Activated T-helper 17 cell treated with anti-CD3 and anti-CD28 coated beads, Interleukin-2, amount 50 U/mL, for 72 hours (primary cell): ENCODE measurements at places on chromosomes 3 and 15.
A peak's percentile ranks its signal among the peaks of the same experiment; 100 is the strongest.

DNA sequence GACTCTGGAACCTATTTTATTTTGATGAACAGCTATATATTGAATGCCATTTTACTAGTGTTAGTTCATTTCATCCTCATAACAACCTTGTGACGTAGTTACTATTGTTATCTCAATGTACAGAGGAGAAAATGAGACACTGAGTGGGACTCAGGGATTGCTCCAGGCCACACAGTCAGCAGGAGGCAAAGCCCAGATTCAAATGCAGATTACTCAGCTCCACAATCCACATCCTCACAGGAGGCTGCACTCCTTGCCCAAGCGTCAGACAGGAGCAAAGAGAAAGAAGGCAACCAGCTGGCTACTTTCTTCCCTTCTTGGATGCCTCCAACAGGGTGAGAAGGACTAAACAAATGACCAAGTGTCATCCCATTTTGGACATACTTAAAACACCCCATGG, 92.0 kb upstream of the CCDC54 start:
- no peak overlapping the region for H3K27ac ChIP-seq
- no peaks in the 10 kb centered on the region for H3K36me3 ChIP-seq
- H3K4me3 ChIP-seq, result no peak overlapping the region
- peaks cover 3% of the 10 kb centered on the region for H3K27me3 ChIP-seq
- no peaks in the 10 kb centered on the region for H3K4me1 ChIP-seq
- no peak for ATAC-seq

- ATAC-seq, result peak; percentile 67
- H3K27me3 ChIP-seq, result no peaks in the 10 kb centered on the region
- peaks cover 43% of the 10 kb centered on the region for H3K4me1 ChIP-seq
- H3K27ac ChIP-seq, result peak overlapping the region; percentile 100
Measured at GRCh38 chr15:50353251-50353974, 1.6 kb downstream of the GABPB1 start.

- no peak for ATAC-seq
- no peak overlapping the region for H3K4me3 ChIP-seq
- H3K27me3 ChIP-seq, result no peaks in the 10 kb centered on the region
- no peak overlapping the region for H3K27ac ChIP-seq
- H3K36me3 ChIP-seq, result no peaks in the 10 kb centered on the region
- H3K4me1 ChIP-seq, result no peaks in the 10 kb centered on the region
Measured at GRCh38 chr15:82306791-82307713, 42.2 kb downstream of the GOLGA6L10 start.

- no peaks in the 10 kb centered on the region for H3K36me3 ChIP-seq
- H3K27ac ChIP-seq, result no peak overlapping the region
- no peaks in the 10 kb centered on the region for H3K27me3 ChIP-seq
- ATAC-seq, result no peak
Measured at GRCh38 chr3:36060950-36061349, 319.4 kb upstream of the STAC start.

DNA sequence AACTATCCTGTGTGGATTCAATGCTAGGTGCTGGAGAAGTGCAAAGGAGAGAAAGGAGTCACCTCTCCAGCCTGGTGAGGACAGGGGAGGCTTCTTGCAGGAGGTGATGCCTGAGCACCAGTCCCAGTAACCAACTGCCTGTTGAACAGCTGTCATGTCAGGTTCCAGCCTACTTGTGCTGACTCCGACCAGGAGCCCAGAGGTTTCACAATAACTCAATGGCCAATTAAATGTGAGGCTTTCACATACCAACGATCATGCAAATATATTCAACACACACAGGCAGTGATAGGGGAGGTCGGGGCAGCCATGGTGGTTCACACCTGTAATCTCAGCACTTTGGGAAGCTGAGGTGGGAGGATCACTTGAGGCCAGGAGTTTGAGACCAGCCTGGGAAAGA, 7.7 kb downstream of the SORD start:
- peaks cover 4% of the 10 kb centered on the region for H3K36me3 ChIP-seq
- H3K4me3 ChIP-seq, result no peak overlapping the region
- no peaks in the 10 kb centered on the region for H3K27me3 ChIP-seq
- no peaks in the 10 kb centered on the region for H3K4me1 ChIP-seq

DNA sequence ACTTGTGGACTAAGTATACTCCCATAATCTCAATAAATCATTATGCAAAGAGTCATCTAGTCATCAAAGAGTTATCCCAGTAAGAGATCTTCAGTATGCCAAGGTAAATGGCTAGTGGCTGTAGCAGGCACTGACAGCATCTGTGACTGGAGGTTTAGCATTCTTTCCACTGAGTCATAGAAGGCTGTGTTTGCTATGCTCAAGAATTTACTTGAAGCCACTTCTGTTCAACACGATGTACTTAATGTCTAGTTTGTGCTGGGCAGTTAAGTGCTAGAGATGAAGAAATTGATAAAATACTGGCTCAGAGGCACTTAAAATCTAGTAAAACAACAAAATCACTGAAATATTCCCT, 13.0 kb downstream of the ZBED2 start:
- H3K4me3 ChIP-seq, result peak overlapping the region; percentile 52
- peaks cover 66% of the 10 kb centered on the region for H3K4me1 ChIP-seq
- H3K27ac ChIP-seq, result peak overlapping the region; percentile 74
- H3K36me3 ChIP-seq, result peaks cover 97% of the 10 kb centered on the region
- ATAC-seq, result peak; percentile 78

GRCh38 chr3:149879872-149880271, 66.9 kb downstream of the RNF13 start:
- H3K36me3 ChIP-seq, result peaks cover 8% of the 10 kb centered on the region
- H3K4me1 ChIP-seq, result peaks cover 9% of the 10 kb centered on the region
- no peak overlapping the region for H3K27ac ChIP-seq
- no peaks in the 10 kb centered on the region for H3K27me3 ChIP-seq
- H3K4me3 ChIP-seq, result no peak overlapping the region
- ATAC-seq, result no peak

GRCh38 chr3:74624301-74624700, 9.8 kb upstream of the CNTN3 start:
- H3K4me1 ChIP-seq, result no peaks in the 10 kb centered on the region
- ATAC-seq, result no peak
- no peak overlapping the region for H3K4me3 ChIP-seq
- no peaks in the 10 kb centered on the region for H3K36me3 ChIP-seq
- no peaks in the 10 kb centered on the region for H3K27me3 ChIP-seq
- no peak overlapping the region for H3K27ac ChIP-seq

DNA sequence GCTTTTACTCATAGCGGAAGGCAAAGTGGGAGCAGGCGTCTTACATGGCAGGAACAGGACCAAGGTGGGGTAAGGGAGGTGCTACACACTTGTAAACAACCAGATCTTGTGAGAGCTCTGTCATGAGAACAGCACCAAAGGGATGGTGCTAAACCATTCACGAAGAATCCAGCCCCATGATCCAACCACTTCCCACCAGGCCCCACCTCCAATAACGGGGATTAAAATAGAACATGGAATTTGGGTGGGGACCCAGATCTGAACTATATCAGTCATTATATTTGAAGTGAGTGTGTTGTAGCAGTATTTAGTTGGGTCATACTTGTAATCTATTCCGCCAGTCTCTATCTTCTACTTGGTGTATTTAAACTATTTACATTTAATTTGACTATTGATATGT, 190.9 kb downstream of the RPLP1 start:
- H3K27me3 ChIP-seq, result no peaks in the 10 kb centered on the region
- H3K36me3 ChIP-seq, result no peaks in the 10 kb centered on the region
- no peak for ATAC-seq
- H3K4me3 ChIP-seq, result no peak overlapping the region

GRCh38 chr3:10738688-10739372, 77.2 kb upstream of the SLC6A11 start:
- ATAC-seq, result peak; percentile 69
- H3K4me3 ChIP-seq, result peak overlapping the region; percentile 24
- H3K27ac ChIP-seq, result no peak overlapping the region
- no peaks in the 10 kb centered on the region for H3K36me3 ChIP-seq

DNA sequence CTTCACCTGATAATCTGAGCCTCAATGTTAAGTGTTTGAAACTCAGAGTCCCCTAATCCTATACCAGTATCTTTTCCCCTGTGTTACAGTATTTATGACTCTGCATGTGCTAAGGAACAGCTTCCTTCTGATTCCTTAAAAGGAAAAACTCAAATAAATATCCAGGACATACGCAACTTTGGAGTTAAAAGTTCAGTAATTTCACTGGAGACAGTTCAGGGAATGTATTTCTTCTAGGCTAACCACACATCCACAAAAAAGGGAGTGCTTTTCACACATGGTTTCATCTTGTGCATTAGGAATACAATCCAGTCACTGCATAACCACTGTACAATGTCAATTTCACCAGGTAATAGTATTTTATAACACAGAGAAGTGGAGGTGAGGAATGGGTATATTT, 31.0 kb downstream of the PGBD4 start:
- no peaks in the 10 kb centered on the region for H3K4me1 ChIP-seq
- no peak overlapping the region for H3K27ac ChIP-seq
- ATAC-seq, result no peak
- no peaks in the 10 kb centered on the region for H3K27me3 ChIP-seq
- peaks cover 2% of the 10 kb centered on the region for H3K36me3 ChIP-seq

- H3K4me3 ChIP-seq, result no peak overlapping the region
- no peak for ATAC-seq
- no peaks in the 10 kb centered on the region for H3K4me1 ChIP-seq
- H3K27ac ChIP-seq, result no peak overlapping the region
- H3K36me3 ChIP-seq, result no peaks in the 10 kb centered on the region
- no peaks in the 10 kb centered on the region for H3K27me3 ChIP-seq
Measured at GRCh38 chr3:111519178-111519855, 22.7 kb upstream of the CD96 start.

- no peaks in the 10 kb centered on the region for H3K27me3 ChIP-seq
- ATAC-seq, result no peak
- H3K36me3 ChIP-seq, result peaks cover 62% of the 10 kb centered on the region
- H3K4me3 ChIP-seq, result no peak overlapping the region
- no peak overlapping the region for H3K27ac ChIP-seq
Measured at GRCh38 chr15:56923174-56923591, 4.7 kb downstream of the TCF12 start.

DNA sequence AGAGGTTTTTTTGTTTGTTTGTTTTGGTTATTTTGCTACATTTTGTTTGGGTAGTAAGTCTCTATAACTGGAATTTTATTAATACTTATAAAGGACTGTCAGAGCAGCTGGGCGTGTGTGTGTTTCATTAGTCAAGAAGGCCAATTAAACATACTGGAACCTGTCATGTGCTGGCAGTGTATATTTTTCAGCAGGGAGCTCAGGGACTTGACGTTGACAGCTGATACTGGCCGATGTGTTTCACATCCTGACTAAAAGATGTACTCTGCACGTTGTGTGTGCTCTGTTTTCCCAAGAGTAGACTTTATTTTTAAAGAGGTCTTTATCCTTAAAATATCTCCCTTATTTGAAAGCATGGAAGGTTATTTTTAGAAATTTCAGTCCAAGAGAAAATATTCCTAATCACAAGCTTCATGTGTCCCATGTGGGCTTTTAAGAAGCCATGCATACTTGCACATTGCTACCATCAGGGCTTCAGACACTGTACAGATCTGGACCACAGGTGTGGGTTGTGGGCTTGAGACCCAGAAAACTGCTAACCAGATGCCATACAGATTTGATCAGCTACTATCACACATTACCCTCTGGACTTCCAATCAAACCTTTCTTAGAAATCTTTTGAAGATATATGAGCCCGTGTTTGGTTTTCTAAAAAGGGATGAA, 135.9 kb downstream of the FEZF2 start:
- peak overlapping the region; percentile 20 for H3K4me3 ChIP-seq
- no peaks in the 10 kb centered on the region for H3K36me3 ChIP-seq
- ATAC-seq, result no peak

- no peak for ATAC-seq
- H3K27me3 ChIP-seq, result no peaks in the 10 kb centered on the region
- no peaks in the 10 kb centered on the region for H3K36me3 ChIP-seq
- H3K27ac ChIP-seq, result no peak overlapping the region
- no peaks in the 10 kb centered on the region for H3K4me1 ChIP-seq
- H3K4me3 ChIP-seq, result no peak overlapping the region
Measured at GRCh38 chr3:128392818-128393544, 73.7 kb downstream of the DNAJB8 start.

DNA sequence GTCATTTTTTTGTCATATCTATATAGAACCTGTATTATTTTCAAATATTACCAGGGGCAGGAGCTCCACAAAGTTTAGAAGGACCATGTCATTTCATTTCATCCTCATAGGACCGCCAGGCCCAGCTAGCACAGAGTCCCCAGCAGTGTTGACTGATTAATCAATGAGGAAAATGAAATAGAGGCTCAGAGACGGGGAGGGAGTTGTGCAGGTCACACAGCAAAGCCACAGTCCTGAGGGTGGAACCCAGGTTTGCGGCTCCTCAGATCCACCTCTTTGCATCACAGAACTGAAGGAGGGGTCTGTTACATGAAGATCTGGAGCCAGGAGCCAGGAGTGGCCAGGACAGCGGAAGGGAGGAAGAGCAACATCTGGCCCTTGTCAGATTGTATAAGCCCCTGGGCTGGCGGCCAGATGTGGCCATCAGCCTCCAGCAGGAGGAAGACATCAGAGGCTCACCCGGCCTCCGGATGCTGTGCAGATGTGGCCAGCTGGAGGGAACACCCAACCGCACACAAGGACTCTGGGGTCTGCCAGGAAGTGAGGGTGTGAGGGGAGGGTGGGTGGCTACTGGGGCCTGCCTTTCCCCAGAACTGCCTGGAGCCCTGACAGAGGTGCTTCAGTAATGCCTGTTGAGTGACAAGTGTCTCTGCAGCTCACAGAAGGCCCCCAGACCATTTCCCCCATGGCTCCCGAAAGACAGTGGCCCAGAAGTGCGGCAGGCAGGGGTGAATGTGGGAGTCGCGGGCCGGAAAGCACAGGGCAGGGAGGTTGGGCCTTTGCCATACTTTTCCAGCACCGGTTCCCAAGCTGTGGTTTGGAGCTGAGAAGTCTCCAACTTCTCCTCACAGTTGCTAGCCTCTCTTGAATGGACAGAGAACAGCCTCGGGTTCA, 21.3 kb downstream of the EFCC1 start:
- H3K4me3 ChIP-seq, result no peak overlapping the region
- H3K4me1 ChIP-seq, result peaks cover 25% of the 10 kb centered on the region
- no peaks in the 10 kb centered on the region for H3K36me3 ChIP-seq
- no peaks in the 10 kb centered on the region for H3K27me3 ChIP-seq
- ATAC-seq, result no peak

DNA sequence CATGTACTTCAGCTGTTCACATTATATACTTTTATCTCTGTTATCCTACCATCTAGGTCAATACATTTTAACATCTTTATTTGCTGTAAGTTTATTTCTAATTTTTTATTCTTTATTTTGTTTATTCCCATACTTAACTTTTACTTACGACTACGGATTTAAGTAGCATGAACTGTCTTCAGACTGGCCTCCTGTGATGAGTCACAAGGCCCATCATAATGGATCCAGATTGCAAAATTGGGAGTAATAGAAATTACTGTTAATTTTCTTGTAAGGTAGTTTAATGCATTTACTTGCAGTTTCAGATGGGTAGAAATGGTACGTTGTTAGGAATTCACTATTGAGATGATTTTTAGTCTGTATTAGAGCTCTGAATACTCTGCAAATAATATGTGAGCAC, 45.9 kb downstream of the PPARG start:
- no peaks in the 10 kb centered on the region for H3K36me3 ChIP-seq
- H3K4me1 ChIP-seq, result peaks cover 14% of the 10 kb centered on the region
- H3K27ac ChIP-seq, result no peak overlapping the region
- no peaks in the 10 kb centered on the region for H3K27me3 ChIP-seq
- ATAC-seq, result no peak
- H3K4me3 ChIP-seq, result no peak overlapping the region
